Activated CD4-positive, alpha-beta T cell treated with anti-CD3 and anti-CD28 coated beads, Interleukin-2, amount 50 U/mL, for 16 hours (primary cell): ENCODE measurements at places on chromosomes 16 and 17.

DNA sequence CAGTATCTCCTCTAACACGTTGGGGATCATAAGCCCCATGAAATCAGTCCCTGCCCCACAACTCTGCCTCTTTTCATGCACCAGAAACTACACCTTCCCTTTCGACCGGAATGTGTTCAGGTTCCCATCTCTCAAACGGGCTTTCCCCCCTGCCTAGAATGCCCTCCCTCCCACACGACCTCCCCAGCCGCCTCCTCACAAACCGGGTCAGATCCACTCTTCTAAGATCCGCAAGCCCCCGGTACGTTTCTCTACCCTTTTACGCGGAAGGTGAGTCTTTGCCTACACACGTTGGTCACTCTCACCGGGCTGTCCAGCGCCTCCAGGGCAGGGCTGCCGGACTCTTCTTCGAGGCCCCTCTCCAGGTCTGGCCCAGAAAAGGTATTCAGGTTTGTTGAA is 708 bp downstream of the DHX33 start:
- peak; percentile 12 for DNase-seq

- no peak for DNase-seq
These were observed 4.6 kb downstream of the FOXJ1 start for GRCh38 chr17:76136276-76137000.

GRCh38 chr16:72797621-72798020 is 250.3 kb downstream of the ZFHX3 start:
- no peak for DNase-seq

- no peak for DNase-seq
These were observed 8.9 kb downstream of the ADAD2 start for GRCh38 chr16:84199861-84200260.

DNA sequence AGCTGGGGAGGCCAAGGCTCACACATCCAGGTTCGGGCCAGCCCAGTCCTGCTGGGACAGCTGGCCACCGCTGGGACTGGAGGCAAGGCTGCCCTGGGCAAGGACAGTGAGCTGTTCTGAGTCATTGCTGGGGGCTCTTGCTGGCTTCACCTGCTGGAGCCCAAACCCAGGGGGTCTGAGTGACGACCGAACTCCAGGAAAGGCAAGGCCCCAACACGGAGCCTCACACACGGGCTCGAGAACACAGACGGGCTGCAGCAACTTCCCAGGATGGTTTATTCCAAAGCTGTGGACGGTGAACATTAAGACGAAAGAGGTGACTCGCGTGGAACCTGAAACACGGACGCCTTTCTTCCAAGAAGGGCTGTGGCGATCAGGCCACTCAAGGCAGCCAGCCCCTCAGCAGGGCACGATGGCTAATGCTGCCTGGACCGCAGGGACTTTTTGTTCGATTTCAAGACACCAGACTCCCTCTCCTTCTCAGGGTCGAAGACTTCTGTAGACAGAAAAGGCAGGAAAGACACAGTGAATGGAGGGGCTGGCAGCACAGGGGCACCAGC is 21.5 kb downstream of the KDM8 start:
- DNase-seq = no peak
